ENCODE measurements at places on chromosomes 2 and 18. TPM values are rescaled to one million over a fixed set of nuclear protein-coding genes. Genes with fewer than 3 reads are reported as not detected.

Gene GREB1
- polyA plus RNA-seq, result 14.0 TPM

Gene EIPR1
- 25.7 TPM for polyA plus RNA-seq

Gene EML6
- 11.8 TPM for polyA plus RNA-seq

Gene GPBAR1
- polyA plus RNA-seq, result 2.4 TPM

DNA sequence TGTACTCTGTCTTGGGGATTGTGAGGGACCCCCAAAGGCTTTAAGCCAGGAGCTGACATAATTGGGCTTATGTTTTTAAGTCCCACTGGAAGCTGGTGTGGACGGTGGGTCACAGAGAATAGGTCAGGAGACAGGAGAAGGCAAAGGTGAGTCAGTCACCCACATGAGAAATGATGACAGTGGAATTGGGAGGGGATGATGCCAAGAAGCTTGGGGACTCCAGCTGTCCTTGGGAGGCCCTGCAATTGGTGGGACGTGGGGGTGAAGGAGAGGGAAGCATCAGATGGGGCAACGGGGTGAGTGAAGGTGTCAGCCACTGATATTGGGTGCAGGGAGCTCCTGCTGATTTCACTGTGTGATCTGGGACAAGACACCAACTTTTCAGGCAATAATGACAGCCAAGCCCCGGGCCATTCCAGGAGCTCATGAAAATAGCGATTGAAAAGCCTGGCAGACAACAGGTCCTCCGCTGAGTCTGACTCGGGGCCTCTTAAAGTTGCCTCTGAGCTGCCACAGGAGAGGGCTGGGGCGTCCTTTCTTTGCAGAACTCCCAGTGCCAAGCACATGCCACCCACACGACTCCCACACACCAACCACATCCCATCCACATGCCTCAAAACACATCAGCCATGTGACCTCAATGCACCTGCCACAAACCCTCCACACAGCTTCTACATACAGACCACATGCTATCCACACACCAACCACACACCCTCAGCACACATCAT is 13.4 kb downstream of the TNS1 start:
- DNase-seq, result no peak

DNA sequence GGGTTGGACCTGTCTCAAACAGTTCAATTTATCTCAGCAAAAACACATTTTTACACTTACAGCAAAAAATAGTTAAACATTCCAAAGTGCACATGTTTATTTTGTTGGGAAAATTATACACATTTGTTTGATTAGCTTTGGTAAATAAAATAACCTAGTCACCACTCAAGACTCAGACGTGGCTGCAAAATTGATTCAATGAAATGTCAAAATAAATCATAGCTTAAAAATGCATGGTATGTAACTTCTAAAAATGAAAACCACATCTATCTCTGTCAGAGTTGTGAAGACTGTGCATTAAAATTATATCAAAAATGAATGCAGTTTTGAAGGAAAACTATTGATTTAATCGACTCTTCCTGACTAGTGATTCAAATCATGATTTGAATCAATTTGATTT is 56.7 kb downstream of the GALNT14 start:
- no peak for DNase-seq
